Activated T-cell treated with anti-CD3 and anti-CD28 coated beads for 4 hours (primary cell): ENCODE measurements at places on chromosomes 4 and X.

GRCh38 chr4:48706736-48707135 lies 73.3 kb downstream of the FRYL start:
- DNase-seq, result no peak

DNA sequence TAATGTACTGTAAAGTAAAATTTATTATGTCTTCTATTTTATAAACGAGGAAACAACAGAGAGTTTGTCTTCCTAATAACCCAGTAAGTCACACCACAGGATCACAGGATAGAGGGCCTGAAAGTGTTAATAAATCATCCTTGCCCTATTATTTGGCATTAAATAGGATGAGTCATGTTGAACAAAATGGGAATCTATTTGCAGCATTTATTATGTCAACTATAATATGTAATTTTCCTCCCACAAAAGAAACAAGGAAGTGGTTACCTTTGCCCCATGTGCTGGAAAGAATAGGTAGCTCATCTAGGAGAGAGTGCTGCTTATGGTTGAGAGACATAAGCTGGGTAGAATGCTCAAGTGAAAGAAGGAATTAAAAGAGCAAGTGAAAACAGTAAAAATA lies 237.6 kb upstream of the NDST3 start:
- DNase-seq, result no peak

- no peak for DNase-seq
Observed at GRCh38 chr4:30495651-30496310, 224.4 kb upstream of the PCDH7 start.

DNA sequence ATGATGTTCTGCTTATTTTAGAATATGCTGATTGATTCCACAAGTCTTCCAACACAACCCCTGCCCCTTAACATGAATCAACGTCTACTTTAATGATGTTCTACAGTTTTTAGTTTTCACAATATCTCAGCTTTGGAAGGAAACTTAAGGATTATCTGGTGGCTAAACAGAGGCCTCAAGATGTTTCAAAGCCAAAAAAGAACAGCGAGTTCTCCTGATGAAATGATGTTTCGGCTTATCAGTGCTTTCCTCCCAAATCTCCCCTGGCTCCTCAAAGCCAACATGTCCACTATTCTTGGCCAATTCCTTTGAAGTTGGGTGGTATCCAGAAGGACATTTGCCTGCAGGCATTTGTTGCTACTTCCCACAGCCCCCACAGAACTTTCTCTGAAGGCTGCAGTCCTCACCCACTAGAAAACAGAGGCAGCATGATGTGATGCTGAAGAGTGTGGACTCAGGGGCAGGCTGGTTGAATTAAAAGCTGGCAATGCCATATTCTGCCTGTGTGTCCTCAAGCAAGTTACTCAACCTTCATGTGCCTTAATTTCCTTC lies 87.3 kb downstream of the ADGRG4 start:
- DNase-seq, result no peak

- no peak for DNase-seq
Observed at GRCh38 chrX:45003085-45003484, 130.1 kb downstream of the KDM6A start.

- DNase-seq, result no peak
Observed at GRCh38 chr4:146654687-146655520, 16.2 kb downstream of the POU4F2 start.

GRCh38 chr4:19562456-19562855 lies 689.2 kb upstream of the SLIT2 start:
- DNase-seq, result no peak

- no peak for DNase-seq
Observed at GRCh38 chr4:123158576-123158975, 236.2 kb upstream of the NUDT6 start.
